Activated CD8-positive, alpha-beta memory T cell treated with anti-CD3 and anti-CD28 coated beads, Interleukin-2, amount 50 U/mL, for 4 hours (primary cell): ENCODE measurements at places on chromosomes 2 and 18.

DNA sequence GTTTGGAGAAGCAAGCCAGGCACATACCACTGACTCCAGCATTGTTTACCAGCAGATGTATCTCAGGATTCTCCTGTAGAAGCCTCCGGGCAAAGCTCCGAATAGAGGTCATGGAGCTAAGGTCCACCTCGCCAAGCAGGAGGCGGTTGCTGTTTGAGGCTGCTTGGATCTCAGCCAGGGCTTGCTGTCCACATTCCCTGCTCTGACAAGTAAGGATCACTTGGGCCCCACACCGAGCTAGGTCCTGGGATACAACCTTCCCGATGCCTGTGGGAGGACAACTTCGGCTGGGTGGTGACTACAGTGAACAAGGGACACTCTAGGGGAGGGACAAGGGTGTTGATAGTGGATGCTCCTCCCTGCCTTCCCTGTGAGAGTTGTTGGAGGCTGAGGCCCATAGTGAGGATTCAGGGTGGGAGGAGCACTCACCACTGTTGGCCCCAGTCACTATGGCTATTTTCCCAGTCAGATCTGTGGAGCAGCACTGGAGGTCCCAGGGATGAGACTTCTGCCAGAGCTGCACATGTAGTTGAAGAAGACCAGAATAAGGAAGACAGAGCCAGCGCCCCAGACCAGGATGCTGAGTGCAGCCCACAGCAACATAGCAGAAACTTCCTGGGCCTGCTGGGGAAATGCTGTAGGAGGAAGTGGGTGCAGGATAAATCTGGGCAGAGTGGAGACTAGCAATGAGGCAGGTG lies 8.3 kb downstream of the C2orf81 start:
- no peak for DNase-seq

DNA sequence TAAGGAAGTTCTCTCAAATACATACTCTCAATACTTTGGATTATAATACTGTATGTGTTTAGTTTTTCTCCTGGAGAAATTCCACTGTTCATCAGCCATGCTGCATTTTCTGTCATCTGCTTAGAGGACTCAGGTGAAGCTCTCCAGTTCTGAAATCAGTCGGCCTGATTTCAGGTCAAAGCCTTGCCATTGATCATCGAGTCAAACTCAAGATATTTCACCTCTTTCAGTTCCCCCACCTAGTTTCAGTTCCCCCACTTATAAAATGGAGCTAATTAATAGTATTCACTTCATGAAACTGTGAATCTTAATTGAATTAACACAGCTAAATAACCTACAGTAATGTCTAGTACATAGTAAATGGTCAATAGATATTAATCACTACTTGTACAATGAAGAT lies 75.3 kb upstream of the L3MBTL4 start:
- DNase-seq = no peak

- DNase-seq = no peak
Observed at GRCh38 chr2:158504088-158504487, 47.3 kb downstream of the PKP4 start.

DNA sequence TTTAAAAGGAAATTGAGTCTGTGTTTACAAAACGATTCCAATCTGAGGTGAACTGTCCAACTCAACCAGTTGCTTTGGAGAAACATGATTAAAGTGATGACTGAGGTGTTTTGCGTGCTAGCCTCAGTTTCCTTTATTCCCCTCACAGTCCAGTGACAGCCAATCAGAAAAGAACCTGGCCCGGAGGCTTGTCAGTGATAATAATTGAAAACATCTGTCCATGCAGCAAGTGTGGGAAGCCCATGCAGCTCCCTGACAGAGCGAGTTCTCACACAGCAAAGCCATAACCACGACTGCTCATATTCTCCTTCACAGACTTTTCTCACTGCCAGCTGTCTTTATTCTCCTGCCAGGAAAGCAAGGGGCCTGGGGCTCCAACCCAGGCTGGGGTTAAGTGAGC lies 613.4 kb downstream of the ARHGAP15 start:
- DNase-seq = no peak

DNA sequence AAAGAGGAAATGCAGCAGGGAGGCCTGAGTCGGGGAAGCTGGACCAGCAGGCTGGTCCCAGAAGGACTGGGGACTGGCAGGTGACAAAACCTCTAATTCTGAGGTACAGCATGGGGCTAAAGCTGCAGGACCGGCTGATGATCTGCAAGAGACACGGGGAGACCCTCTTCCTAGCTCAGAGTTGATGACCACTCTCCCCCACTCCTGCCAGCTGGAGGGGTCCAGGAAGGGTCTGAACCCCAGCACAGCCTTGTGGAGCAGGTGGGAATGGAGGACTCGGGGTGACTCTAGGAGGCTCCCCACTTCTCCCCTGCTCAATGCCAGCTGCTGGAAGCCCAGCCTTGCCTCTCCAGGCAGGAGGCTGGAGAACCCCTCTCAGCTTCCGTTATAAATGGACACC lies 67.7 kb downstream of the TWIST2 start:
- no peak for DNase-seq
